ENCODE measurements at places on chromosomes 6 and 20.

DNA sequence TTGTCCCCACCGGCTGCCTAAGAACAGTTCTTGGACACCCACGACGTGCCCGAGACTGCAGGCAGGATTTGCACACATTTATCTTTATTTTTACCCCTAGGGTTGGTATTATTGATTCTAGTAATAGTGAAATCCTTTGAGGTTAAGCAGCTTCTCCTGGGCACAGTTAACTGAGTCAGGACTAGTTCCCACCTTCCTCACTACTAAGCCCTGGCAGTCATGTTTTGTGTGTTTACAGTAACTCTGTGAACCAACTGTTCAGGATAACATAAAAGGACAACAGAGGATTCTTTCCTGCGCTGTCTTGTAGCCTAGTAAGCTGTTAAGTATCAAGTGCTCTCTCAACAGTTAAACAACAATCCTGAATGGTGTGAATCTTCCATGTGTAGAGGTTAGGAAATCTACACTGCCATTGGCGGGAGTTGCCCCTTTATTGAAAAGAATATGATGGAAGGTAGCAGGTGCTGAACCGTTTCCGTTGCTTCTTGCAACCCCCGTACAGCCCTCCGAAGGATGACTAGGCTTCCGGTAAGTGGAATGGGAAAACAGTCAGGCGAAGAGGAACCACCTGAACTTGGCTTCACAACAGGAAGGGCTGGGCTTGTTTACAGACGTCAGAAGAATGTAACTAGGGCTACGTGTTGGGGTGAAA is 979 bp upstream of the SOD2 start:
- peak; percentile 35 for DNase-seq

GRCh38 chr20:35954907-35955251 is 577 bp upstream of the SCAND1 start:
- no peak for DNase-seq

- DNase-seq = peak; percentile 8
Measured at GRCh38 chr6:18990059-18990978, 603.2 kb downstream of the RNF144B start.

- no peak for DNase-seq
Measured at GRCh38 chr20:45948742-45949541, 14.5 kb downstream of the PCIF1 start.

GRCh38 chr6:125924169-125924568 is 32.4 kb upstream of the HINT3 start:
- no peak for DNase-seq

DNA sequence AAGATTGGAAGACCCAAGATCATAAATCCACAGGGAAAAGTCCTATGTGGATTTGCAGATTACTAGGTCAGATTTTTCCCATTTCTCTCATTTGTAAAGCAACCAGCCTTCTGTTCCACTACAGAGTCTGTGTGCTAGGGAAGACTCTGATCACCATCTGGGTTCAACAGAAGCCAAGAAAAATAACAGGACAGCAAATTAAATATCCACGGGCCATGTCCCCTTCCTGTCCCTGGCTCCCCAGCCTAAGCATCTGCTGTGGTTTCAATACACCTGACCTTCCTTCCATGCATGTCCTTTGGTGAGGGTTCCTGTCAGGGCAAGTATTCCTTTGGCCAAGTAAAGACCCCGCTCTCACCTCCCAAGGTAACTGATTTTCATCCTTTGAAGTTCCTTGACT is 558.8 kb downstream of the KIF16B start:
- DNase-seq = no peak

GRCh38 chr6:130966344-130966980 is 96.6 kb downstream of the EPB41L2 start:
- no peak for DNase-seq

- no peak for DNase-seq
Measured at GRCh38 chr6:139181236-139181635, 46.4 kb downstream of the HECA start.

- no peak for DNase-seq
Measured at GRCh38 chr20:19855416-19855815, 97.4 kb downstream of the RIN2 start.

DNA sequence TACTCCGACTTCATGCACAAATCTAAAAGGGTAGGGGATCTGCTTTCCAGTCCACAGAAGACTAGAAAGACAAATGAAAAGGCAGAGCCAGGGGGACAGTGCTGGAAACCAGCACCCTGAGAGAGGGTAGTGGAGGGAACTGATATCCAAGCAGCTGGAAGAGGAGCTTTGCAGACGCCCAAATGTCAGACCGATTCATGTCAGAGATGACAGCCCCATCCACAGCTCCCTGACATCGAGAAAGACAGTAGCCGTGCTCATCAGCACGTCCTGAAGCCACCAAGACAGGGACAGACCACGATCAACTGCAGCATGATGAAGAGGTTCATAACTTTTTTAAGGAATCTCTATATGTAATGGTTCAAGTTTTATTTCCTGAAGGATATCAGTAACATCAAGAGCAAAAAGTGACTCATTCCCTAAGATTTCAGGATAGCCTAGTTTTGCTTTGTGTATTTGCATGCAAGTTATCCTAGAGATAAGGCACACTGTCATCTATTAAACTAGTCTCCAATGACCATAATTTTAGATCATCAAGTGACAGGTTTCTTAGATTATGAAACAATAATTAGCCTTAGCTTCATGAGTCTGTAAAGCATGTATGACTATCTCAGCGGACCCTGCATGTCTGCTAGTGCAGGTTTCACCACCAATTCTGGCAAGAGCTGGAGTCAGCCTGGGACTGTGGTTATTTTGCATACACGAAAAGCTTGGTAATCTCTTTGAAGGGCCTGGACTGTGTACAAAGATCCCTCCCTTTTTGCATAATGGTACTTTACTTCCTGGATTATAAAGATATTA is 43.0 kb downstream of the PRDM1 start:
- no peak for DNase-seq

DNA sequence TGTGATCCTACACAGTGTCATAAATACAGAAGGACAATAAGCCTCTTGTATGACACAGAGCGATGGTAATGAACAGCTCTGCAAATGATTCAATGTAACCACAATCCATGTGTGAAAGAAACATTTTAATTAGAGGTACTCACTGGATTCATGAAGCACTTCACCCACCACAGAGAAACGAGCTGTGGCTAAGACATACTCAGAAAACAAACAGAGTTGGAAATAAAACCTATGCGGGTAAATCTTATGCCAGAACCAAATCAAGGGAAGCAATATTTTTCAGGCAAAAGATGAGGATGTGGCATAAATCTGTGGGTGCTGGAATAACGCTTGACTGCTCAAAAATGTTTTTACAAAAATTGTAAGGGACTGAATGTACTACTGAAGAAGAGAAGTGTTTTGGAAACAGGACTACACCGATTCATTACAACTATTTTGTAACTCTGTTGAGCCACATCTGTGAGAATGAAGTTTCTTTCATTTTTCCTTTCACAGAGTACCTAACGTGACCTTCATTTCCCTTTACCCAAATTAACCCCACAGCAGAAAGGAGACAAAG is 112.1 kb downstream of the WDR27 start:
- no peak for DNase-seq

DNA sequence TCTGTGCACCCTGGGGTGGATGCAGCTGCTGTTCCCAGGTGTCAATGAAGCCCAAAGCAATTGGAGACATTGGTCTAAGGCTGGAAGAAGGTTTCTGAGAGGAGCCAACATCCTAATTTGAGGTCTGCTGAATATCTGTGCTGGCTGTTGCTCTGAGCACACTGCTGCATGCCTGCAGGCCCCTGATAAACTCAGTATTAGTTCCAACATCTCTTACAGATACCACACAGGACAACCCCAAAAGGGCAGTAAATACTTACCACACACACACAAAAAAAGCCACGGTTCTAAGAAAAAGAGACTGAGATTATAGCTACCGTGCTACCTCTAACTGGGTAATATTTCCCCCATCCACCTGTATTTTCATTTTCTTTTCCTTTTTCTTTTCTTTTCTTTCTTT is 164.3 kb upstream of the SOX4 start:
- DNase-seq = no peak

- no peak for DNase-seq
Measured at GRCh38 chr6:169714178-169714577, 10.1 kb downstream of the PHF10 start.

DNA sequence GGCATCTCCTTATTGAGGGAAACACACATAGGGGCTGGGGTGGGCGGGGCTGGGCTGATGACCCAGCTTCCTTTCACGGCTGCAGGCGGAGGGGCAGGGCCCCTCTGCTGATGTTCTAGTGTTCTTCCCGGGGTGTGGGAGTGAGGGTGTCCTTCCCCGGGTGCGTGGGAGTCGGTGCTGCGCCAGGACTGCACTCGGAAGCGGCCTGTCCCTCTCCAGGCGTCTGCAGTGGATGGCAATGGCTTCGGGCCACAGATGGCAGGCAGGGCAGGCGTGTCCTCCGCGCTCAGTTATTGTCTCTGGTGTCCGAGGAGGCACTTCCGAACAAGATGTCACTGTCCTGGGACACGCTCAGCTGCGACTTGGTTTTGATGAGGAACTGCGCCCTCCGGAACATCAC is 19.2 kb downstream of the KCNG1 start:
- DNase-seq = no peak

DNA sequence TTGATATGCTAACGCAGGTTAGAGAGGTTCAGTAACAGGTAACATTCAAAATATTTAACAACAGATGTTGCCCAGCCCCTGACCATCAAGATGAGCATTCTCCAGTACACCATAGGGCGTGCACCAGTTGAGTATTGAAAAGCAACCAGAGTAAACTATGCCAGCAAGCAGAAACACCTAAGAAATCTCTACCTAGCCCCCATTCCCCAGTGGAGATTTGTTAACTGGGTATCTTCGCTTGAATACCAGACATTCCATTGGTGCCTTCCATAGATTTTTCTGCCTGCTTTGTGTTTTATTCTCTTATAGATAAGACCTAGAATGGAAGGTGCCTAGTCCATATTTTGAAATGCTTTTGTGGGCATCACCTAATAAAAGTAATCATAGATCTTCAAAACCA is 623.9 kb downstream of the KIF16B start:
- no peak for DNase-seq

GRCh38 chr6:142316791-142317368 is 15.1 kb downstream of the ADGRG6 start:
- DNase-seq = no peak

GRCh38 chr20:34525342-34525708 is 9.1 kb downstream of the DYNLRB1 start:
- DNase-seq = no peak

All from activated T-helper 2 cell treated with anti-CD3 and anti-CD28 coated beads, Interferon-gamma antibody, Interleukin-2, Interleukin-4, amounts not matched to agents 10 μg/mL and 5 μg/mL and 100 μg/mL, durations not matched to agents 14 hours and 24 hours and 36 hours (primary cell).